ENCODE measurements at places on chromosomes 1 and 21.

- no peak for DNase-seq
Observed at GRCh38 chr1:66396212-66396890, 137.6 kb upstream of the SGIP1 start.

- no peak for DNase-seq
Observed at GRCh38 chr1:2916153-2916552, 105.1 kb upstream of the ACTRT2 start.

- DNase-seq, result no peak
Observed at GRCh38 chr1:30741239-30741894, 16.2 kb downstream of the LAPTM5 start.

GRCh38 chr1:84348759-84349158 is 47.3 kb downstream of the SAMD13 start:
- no peak for DNase-seq

GRCh38 chr1:182786223-182786994 is 3.2 kb upstream of the NPL start:
- DNase-seq, result peak; percentile 69

DNA sequence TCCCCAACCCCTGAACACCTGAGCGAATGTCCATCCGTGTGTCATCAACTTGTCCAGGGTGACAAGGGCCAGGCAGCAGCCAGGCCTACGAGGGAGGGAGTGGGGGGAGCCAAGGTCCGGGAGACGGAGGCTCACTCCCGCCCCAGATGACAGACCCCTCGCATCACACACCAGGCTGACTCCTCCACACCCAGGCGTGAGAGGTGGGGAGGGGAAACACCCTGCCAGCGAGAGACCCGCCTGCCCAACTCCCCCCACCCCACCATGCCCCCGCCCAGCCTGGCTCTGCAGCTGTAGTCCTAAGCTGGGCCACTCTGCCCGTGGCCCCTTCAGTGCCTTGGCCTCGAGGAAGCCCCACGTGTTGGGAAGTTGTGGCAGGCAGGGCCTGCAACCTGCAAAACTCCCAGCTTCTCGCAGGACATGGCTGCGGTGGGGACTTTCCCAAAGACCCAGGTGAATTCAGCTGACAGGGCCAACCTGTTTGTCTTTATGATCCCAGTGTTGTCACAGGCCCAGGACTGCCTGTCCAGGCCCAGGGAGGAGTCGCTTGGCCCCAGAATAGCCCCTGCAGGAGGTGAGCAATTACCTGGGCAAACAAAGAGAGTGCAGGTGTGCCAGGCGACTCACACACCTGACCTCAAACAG is 62.9 kb downstream of the RIPK4 start:
- DNase-seq, result peak; percentile 93

DNA sequence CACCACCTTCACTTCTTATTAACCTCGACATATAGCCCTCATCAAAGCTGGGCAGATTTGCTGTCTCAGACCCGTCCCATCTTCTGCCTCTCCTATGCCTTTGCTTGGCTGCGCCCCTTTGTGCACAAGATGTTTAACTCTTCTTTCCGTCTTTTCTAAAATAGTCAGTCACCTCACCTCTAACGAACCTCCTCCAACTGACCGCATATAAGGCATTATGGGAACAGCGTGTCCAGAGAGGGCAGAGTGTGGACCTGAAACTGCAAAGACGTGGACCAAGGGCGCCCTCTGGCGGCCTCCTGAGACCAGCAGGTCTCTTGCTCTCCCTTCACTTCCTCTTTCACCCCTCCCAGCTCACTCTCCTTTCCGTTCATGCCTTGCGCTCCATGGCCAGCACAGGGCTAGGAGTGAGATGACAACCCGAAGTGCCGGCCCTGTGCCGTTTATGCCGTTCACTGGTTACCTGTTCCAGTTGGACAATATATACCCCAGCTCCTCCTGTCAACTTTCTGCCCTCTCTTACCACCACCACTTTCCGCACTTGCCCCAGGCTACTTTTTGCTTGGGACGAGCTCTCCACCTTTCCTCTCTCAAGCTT is 2.5 kb upstream of the METTL25B start:
- DNase-seq, result peak; percentile 78

DNA sequence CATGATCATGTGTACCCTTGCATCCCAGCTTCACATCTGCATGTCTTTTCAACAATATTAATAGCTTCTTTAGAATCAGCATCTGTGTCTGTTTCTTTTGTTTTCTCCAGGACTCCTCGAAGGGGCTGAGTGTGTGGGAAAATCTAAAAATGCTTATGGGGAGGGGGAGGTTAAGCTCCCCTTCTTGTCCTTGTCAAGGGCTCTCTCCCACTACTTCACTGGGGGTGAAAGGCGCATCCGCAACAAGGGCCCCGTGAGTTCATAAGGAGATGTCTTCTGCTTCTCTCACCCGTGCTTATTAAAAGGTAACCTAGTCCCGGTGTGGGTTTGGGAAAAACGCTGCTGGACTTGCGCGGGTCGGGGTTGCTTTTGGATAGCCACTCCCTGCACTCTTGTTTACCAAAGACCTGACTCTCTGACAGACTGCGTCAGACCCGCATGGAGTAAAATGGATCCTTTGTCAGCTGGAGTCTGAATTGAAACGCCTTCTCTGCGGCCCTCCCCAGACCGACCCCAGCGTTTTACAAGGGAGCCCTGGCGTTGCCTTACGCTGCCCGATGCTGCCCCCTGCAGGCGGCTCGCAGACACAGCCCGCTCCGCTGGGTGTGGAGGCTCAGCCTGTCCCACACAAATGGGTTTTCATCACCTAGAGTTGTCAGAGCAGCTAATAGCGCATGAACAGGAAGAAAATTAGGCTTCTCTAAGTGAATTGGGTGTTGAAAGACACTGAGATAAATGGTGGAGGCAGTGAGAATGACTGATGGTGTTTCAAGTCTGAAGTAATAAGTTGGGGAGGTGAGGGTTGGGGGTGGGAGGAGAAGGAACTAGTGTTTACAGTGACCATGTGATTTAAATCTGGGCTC is 53.8 kb downstream of the IER5 start:
- DNase-seq, result peak; percentile 86

DNA sequence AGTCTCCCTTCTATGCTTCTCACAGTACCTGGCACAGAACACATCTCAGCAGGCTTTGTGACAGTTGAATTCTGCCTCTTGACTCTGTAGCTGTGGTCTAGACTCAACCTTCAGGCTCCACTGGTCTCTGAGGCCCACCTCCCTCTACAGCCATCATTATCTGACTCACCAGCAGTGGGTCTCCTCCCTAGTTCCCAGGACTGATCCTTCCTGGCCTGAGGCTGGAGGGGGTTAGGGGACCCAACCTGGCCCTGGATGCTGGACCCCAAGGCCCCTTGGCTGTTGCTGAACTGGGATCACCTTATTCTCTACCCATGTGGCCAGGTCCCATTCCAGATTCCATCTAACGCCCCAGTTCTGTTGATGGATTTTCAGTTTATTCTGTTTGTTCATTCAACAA is 43.1 kb upstream of the FOXO6 start:
- no peak for DNase-seq

DNA sequence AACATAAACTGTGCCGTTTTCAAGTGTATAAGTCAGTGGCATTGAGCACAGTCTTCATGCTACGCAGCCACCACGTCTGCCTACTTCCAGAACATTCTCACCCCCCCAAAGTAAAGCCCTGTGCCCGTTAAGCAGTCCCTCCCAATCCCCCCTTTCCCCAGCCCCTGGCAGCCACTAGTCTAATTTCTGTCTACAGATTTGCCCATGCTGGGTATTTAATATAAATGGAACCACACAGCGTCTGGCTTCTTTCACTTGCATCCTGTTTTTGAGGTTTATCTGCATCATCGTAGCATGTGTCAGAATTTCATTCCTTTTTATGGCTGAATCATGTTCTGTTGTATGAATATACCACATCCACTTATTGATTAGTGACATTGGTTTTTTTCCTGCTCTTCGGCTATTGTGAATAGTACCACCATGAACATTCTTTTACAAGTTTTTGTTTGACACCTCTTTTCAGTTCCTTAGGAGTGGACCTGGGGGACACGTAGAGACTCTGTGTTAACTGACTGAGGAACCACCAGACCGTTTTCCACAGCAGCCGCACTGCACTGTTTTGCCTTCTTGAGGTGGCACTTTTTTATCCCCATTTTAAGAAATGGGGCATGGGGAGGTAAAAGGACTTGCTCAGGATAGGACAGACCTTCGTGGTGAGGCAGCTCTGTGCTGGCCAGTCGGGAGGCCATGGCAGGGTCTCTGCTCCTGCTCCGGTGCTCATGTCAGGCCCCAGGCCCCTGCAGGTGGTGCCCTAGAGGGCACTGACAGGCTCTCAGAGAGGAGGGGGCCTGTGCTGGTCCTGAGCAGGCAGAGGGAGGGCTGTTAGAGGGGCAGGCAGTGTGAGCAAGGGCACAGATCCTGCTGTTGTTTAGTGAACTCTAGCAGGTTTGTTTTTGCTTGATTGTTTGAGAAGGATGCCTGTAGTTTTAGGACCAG is 123.8 kb downstream of the PCBP3 start:
- DNase-seq, result no peak

DNA sequence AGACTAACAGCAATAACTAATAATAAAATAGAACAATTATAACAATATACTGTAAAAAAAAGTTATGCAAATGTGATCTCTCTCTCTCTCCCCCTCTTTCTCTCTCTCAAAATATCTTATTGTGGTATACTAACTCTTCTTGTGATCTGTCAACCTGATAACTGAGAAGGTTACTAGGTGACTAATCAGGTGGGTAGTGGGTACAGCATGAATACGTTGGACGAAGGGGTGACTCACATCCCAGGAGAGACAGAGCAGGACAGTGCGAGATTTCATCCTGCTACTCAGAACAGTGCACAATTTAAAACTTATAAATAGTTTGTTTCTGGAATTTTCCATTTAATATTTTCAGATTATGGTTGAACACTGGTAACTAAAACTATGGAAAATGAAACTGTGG is 257.5 kb downstream of the LRRC40 start:
- no peak for DNase-seq

GRCh38 chr1:18142969-18143368 is 35.4 kb downstream of the IGSF21 start:
- no peak for DNase-seq

DNA sequence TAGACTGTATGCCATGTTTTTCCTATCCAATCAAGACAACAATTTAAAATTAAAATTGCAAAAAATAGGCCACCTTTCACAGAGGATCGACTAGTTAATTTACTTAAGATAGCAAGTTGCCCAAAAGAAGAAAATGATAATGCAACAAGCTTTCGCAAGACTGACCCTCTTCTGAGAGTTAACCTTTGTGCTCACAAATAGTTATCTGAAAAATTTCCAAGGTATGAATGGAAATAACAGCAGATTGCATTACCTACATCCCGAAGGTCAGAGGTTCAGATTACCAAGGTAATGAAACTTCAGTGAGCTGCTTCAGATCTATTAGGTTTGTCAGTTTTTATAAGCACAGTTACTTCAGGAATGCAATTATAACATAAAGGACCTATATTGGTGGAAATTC is 298.0 kb downstream of the KCTD3 start:
- no peak for DNase-seq

GRCh38 chr1:63828322-63829044 is 54.7 kb downstream of the ROR1 start:
- DNase-seq, result no peak

DNA sequence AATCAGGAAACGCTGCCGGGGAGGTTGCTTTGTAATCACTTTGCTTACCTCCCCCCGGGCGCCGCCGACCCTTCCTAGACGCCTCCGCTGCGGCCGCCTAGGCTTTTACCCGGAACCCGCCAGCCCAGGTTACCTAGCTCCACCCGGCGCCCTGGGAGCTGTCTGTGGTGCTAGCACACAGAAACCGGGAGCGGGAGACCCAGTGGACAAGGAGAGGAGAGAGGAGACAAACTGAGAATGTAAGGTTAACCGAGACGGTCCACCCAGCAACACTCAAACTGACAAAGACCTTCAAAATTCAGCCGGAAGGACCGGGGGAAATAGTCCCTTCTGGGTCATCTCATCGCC is 9.8 kb downstream of the BARHL2 start:
- DNase-seq, result peak; percentile 46

DNA sequence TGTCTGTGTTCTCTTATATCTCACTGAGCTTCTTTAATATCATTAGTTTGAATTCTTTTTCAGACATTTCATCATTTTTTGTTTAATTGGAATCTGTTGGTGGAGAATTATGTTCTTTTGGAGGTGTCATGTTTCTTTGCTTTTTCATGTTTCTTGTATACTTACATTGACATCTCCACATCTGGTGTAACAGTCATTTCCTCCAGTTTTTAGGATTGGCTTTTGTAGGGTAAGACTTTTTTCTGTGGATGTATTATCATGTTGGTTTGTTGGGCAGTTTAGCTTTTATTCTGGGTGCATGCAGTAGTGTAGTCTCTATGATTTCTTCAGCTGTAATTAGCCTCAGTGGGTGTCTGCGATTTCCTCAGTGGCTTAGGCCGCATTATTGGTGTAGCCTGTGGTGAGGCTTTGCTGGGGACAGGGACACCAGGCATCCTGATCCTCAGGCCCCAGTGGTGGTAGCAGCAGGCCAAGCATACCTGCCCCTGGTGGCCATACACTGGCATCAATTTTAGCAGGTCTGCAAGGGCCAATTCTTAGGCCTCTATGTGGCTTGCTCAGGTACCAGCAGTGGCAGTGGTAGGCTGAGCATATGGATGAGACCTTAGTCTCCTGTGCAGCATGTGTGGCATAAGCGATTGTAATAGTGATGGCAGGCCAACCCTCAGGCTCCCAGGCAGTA is 77.6 kb upstream of the SAMD13 start:
- no peak for DNase-seq

DNA sequence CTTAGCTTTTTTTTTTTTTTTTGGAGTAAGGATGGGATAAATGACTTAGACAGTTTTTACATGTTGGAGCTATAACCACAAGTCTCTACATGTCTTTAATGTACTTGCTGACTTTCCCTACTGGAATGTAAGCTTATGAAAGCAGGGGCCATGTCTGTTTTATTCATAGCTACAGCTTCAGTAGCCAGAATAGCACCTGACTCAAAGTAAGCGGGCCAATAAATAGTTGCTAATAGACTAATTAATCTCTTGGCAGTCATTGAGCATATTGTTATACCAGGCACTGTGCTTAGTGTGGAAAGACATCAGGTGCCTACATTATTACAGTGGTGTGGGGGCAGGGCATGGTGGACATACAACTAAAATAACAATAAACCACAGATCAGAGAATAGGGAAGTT is 84.4 kb upstream of the HOOK1 start:
- DNase-seq, result no peak

DNA sequence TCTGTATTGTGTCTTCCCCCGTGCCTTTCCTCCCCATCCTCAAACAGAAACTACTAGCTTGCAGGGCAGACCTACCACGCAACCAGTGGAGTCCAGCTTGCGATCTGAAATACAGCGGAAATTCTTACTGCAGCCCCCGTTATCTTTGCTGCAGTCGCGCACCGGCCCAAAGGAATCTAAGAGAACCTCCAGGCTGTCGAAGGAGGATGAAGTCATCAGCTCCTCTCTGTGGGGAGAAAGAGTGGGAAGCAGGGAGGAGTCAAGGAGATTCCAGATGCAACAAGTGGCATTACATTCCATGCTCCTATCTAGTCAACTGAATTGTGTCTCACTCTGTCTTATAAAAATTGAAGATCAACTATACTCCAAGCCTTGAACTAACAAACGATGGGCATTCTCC is 206.9 kb downstream of the ASTN1 start:
- no peak for DNase-seq

- no peak for DNase-seq
Observed at GRCh38 chr1:152473887-152474537, 36.6 kb upstream of the LCE5A start.

- DNase-seq, result no peak
Observed at GRCh38 chr1:3082571-3083516, 13.8 kb downstream of the PRDM16 start.

All from NCI-H146 (cell line).